Lung (tissue), 17 donors: ENCODE measurements at places on chromosomes 11 and 22. TPM values are rescaled to one million over a fixed set of nuclear protein-coding genes. Genes with fewer than 3 reads are reported as not detected.

The LGR4 gene
- polyA plus RNA-seq = 2.2 TPM

The UPK3A gene
- 0.55 TPM for polyA plus RNA-seq

The OTOG gene
- not detected for polyA plus RNA-seq

The SLC6A5 gene
- not detected for polyA plus RNA-seq

The ADM2 gene
- 3.1 TPM for polyA plus RNA-seq

The RTN4RL2 gene
- polyA plus RNA-seq = 1.5 TPM

The MS4A1 gene
- polyA plus RNA-seq = 0.85 TPM

The MPEG1 gene
- polyA plus RNA-seq = 7.0 TPM

The P2RX3 gene
- not detected for polyA plus RNA-seq

The BCO2 gene
- 5.3 TPM for polyA plus RNA-seq

The ART1 gene
- 0.14 TPM for polyA plus RNA-seq

The CARD16 gene
- polyA plus RNA-seq = 169 TPM

The GAS2 gene
- 0.58 TPM for polyA plus RNA-seq

The NEAT1 gene
- polyA plus RNA-seq = 1,176 TPM

The CADM1 gene
- 31.7 TPM for polyA plus RNA-seq

The SLC37A4 gene
- 13.5 TPM for polyA plus RNA-seq

The SLC5A12 gene
- polyA plus RNA-seq = not detected

The NAALADL1 gene
- polyA plus RNA-seq = 14.0 TPM

The SPCS2 gene
- polyA plus RNA-seq = 169 TPM

The DDIAS gene
- polyA plus RNA-seq = 0.71 TPM

The KMT2A gene
- 9.5 TPM for polyA plus RNA-seq

The NCAPH2 gene
- polyA plus RNA-seq = 64.4 TPM

The PRG2 gene
- polyA plus RNA-seq = 5.3 TPM

The C1QTNF5 gene
- polyA plus RNA-seq = 28.0 TPM

The HYLS1 gene
- polyA plus RNA-seq = 2.6 TPM

The BLID gene
- polyA plus RNA-seq = not detected

The MYBPC3 gene
- 0.89 TPM for polyA plus RNA-seq

The OR5T1 gene
- polyA plus RNA-seq = not detected

The EFCAB6 gene
- polyA plus RNA-seq = 1.9 TPM

The TOM1 gene
- polyA plus RNA-seq = 131 TPM

The DDB1 gene
- polyA plus RNA-seq = 88.5 TPM

The HYOU1 gene
- 152 TPM for polyA plus RNA-seq

The OR5P2 gene
- polyA plus RNA-seq = not detected

The TIMP3 gene
- 129 TPM for polyA plus RNA-seq

The MPZL2 gene
- 87.2 TPM for polyA plus RNA-seq
